ENCODE measurements at places on chromosomes 6 and 20.

GRCh38 chr20:4697189-4697830 is 24.4 kb upstream of the PRND start:
- DNase-seq: no peak
- no peaks in the 10 kb centered on the region for H3K36me3 ChIP-seq
- no peaks in the 10 kb centered on the region for H3K27me3 ChIP-seq
- peaks cover 14% of the 10 kb centered on the region for H3K4me1 ChIP-seq
- no peak overlapping the region for H3K4me3 ChIP-seq
- peak overlapping the region; percentile 11 for H3K27ac ChIP-seq

GRCh38 chr6:54274383-54274782 is 33.9 kb upstream of the TINAG start:
- DNase-seq: no peak
- no peaks in the 10 kb centered on the region for H3K4me1 ChIP-seq
- H3K27ac ChIP-seq: no peak overlapping the region
- no peaks in the 10 kb centered on the region for H3K36me3 ChIP-seq
- no peaks in the 10 kb centered on the region for H3K27me3 ChIP-seq

- no peak for DNase-seq
- H3K27ac ChIP-seq: no peak overlapping the region
- H3K27me3 ChIP-seq: peaks cover 3% of the 10 kb centered on the region
- H3K36me3 ChIP-seq: no peaks in the 10 kb centered on the region
- H3K4me3 ChIP-seq: no peak overlapping the region
- peaks cover 5% of the 10 kb centered on the region for H3K4me1 ChIP-seq
These were observed 984 bp downstream of the ADAM33 start for GRCh38 chr20:3680701-3681351.

- no peaks in the 10 kb centered on the region for H3K4me1 ChIP-seq
- H3K27ac ChIP-seq: no peak overlapping the region
- DNase-seq: no peak
- H3K36me3 ChIP-seq: no peaks in the 10 kb centered on the region
These were observed 133.6 kb upstream of the NOX3 start for GRCh38 chr6:155589190-155589589.

- H3K27ac ChIP-seq: no peak overlapping the region
- no peaks in the 10 kb centered on the region for H3K36me3 ChIP-seq
- H3K4me1 ChIP-seq: no peaks in the 10 kb centered on the region
These were observed 303.7 kb downstream of the ESR1 start for GRCh38 chr6:152110886-152111820.

- no peaks in the 10 kb centered on the region for H3K27me3 ChIP-seq
- no peaks in the 10 kb centered on the region for H3K36me3 ChIP-seq
- no peak for DNase-seq
These were observed 441.9 kb downstream of the CD109 start for GRCh38 chr6:74137911-74138310.

DNA sequence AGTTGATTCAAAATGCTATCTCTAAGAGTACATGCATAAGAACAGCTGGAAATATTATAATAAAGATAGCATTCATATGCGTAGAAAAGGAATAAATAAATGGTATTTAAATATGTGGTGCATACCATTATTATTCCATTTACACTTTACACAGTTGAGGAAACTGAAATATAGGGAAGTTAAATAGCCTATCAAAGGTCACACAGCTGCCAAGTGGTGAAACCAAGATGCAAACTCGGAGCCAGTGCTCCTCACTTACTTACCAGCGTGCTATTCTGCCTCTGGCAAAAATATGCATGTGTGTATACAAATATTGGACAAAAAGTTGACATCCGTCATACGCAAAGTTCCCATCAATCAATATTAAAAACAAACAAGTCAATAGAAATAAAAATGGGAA is 22.3 kb upstream of the ANKEF1 start:
- no peaks in the 10 kb centered on the region for H3K36me3 ChIP-seq
- no peak overlapping the region for H3K27ac ChIP-seq
- no peak overlapping the region for H3K4me3 ChIP-seq
- H3K27me3 ChIP-seq: no peaks in the 10 kb centered on the region
- no peak for DNase-seq

- no peak overlapping the region for H3K4me3 ChIP-seq
- no peaks in the 10 kb centered on the region for H3K36me3 ChIP-seq
- H3K27me3 ChIP-seq: no peaks in the 10 kb centered on the region
- no peak overlapping the region for H3K27ac ChIP-seq
These were observed 150.0 kb upstream of the MARCKS start for GRCh38 chr6:113707194-113707593.

- H3K36me3 ChIP-seq: no peaks in the 10 kb centered on the region
- H3K4me3 ChIP-seq: no peak overlapping the region
- no peak overlapping the region for H3K27ac ChIP-seq
- DNase-seq: no peak
- no peaks in the 10 kb centered on the region for H3K27me3 ChIP-seq
These were observed 40.8 kb upstream of the RNF182 start for GRCh38 chr6:13883966-13884365.

GRCh38 chr6:133333852-133334251 is 92.7 kb downstream of the EYA4 start:
- H3K36me3 ChIP-seq: no peaks in the 10 kb centered on the region
- H3K4me1 ChIP-seq: no peaks in the 10 kb centered on the region
- DNase-seq: no peak
- no peaks in the 10 kb centered on the region for H3K27me3 ChIP-seq
- no peak overlapping the region for H3K27ac ChIP-seq

GRCh38 chr6:54846857-54847674 is 495 bp downstream of the FAM83B start:
- peaks cover 7% of the 10 kb centered on the region for H3K27me3 ChIP-seq
- no peak overlapping the region for H3K27ac ChIP-seq
- peaks cover 1% of the 10 kb centered on the region for H3K4me1 ChIP-seq
- no peak for DNase-seq

DNA sequence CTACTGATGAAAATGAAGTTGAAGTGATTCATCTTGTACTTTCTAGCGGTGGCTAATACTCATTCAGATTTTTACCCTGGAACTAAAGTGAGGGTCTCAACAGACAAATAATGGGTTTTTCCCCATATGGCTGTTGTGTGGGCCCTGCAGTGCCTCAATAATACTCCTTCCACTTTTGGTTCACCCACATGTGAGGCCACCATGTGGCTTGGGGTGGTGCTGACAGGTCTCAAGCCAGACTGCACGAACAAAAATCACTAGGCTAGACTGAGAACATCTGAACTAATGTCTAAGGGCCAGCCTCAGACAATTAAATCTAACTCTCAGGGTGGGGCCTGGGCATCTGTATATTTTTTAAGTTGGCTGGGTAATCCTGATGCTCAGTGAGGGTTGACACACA is 7.9 kb upstream of the COL12A1 start:
- no peak overlapping the region for H3K4me3 ChIP-seq
- H3K36me3 ChIP-seq: no peaks in the 10 kb centered on the region
- peaks cover 9% of the 10 kb centered on the region for H3K4me1 ChIP-seq

- no peak overlapping the region for H3K27ac ChIP-seq
- no peaks in the 10 kb centered on the region for H3K36me3 ChIP-seq
- H3K27me3 ChIP-seq: no peaks in the 10 kb centered on the region
These were observed 65.5 kb upstream of the TNFAIP3 start for GRCh38 chr6:137801352-137802114.

- no peak for DNase-seq
- no peak overlapping the region for H3K4me3 ChIP-seq
- no peaks in the 10 kb centered on the region for H3K36me3 ChIP-seq
These were observed 48.5 kb upstream of the SUPT3H start for GRCh38 chr6:45426251-45426650.

DNA sequence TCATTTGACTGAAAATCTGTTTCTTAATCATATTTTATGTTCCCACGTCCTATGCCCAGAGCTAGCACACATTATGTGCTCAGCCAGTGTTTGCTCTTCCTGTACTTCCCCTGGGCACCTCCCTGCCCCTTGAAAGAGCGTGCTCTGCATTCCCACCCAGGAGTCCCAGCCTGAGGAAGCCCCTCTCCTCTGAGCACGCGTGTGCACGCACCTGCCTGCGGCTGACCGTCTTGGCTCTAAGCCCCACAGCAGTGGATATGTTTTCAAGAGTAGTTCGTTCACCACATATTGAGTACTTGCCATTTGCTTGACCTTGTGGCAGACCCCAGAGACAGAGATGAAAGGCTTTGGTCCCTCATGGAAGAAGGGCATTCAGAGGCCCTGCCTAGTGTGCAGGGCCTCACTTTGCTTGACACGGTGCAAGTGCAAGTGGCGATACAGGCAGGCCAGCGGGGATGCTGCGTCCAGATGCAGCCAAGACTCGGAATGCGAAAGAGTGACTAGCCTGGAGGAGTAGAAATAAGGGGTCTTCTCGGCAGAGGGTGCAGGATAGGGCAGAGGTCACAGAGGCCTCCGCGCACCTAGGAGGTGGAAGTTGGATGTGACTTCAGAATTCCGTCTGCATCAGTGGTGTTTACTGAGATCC is 14.1 kb downstream of the SYNDIG1 start:
- H3K4me1 ChIP-seq: peaks cover 3% of the 10 kb centered on the region
- no peak for DNase-seq
- no peak overlapping the region for H3K27ac ChIP-seq
- H3K36me3 ChIP-seq: peaks cover 7% of the 10 kb centered on the region
- H3K4me3 ChIP-seq: no peak overlapping the region

DNA sequence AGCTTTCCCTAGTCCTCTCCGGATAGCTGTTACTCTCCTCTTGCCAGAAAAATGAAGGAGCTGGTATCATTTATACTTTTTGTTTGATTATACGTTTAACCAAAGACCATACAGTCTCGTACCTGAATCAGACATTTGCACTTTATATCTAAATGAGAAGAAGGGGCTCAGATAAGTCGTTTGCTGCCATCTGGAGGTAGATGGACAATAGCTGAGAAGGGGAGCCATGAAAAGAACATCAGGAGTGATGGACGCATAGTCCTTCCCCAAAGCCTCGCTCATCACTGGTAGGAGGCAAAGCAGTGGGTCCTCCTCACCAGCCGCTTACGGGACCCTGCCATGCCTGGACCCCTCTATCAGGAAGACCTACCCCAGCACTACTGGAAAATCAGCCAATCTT is 45.4 kb downstream of the RPF2 start:
- H3K27me3 ChIP-seq: no peaks in the 10 kb centered on the region
- no peak overlapping the region for H3K4me3 ChIP-seq
- H3K4me1 ChIP-seq: no peaks in the 10 kb centered on the region
- no peak for DNase-seq
- H3K36me3 ChIP-seq: peaks cover 4% of the 10 kb centered on the region
- no peak overlapping the region for H3K27ac ChIP-seq

- no peaks in the 10 kb centered on the region for H3K27me3 ChIP-seq
- H3K27ac ChIP-seq: no peak overlapping the region
- no peak for DNase-seq
- no peak overlapping the region for H3K4me3 ChIP-seq
- H3K36me3 ChIP-seq: no peaks in the 10 kb centered on the region
These were observed 82.4 kb downstream of the SLC2A10 start for GRCh38 chr20:46791722-46792416.

Data from H1 (cell line).